Lung (tissue), 17 donors: ENCODE measurements at places on chromosomes 6 and 20.

- H3K4me1 ChIP-seq, result no peaks in the 10 kb centered on the region
- peak; percentile 43 for DNase-seq
- H3K4me3 ChIP-seq, result no peak overlapping the region
- H3K36me3 ChIP-seq, result no peaks in the 10 kb centered on the region
- H3K27ac ChIP-seq, result no peak overlapping the region
Measured at GRCh38 chr6:782141-782540, 89.2 kb upstream of the EXOC2 start.

DNA sequence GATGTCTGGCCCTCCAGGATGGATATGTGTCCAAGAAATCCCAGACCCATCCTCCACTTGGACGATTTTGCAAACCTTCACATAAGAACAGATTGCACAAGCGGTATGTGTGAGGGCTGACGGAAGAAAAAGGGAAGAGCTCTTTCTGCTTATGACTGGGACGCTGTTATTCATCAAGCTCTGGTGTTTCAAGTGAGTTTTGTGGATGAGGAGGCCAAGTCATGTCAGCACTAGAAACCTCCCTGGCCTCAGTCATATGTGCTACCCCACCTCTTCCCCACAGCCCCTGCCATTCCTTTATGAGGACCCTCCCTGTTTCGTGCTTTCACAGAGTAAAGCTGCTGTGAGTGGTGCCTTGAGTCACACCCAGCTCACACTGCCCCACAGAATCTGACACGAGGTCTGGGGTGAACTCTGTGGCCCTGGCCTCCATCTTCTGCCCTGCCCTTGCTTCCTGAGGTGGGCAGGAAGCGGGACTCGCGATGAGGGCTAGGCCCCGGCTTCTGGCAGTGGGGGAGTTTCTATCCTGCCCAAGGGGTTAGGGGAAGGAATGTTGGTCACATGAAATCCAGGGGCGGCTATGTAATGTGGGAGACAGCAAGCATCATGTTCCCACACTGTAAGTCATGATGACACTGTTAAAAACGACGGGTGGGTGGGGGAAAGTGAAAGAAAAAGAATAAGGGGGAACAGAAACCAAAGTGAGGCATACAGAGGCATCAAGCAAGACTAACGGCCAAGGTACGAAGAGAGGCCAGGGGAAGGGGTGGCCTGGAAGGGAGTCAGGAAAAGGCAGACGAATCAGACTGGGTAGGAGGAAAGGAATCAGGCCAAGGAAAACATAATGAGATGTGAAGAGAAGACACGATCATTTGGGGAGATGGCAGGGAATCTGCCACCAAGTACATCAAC is 78.1 kb downstream of the PRDM1 start:
- no peaks in the 10 kb centered on the region for H3K27me3 ChIP-seq
- peak; percentile 65 for DNase-seq
- H3K27ac ChIP-seq, result peak overlapping the region; percentile 71

DNA sequence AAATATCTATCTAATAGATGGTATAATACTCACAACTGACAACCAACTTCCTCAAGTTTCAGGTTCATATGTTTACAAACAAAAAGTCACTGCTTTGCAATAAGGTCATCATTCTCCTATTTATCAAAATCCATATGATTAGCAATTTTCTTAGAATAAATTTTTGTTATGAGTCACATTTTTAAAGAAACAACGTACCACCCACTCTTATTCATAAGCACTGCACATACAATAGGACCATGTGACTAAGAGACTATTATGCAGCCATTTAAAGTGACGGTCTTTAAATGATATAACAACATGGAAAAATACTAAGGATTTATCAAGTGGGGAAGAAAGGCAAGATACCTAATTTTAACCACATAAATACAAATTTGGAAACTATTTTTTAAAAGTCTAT is 40.0 kb downstream of the REPS1 start:
- no peaks in the 10 kb centered on the region for H3K4me1 ChIP-seq
- no peak overlapping the region for H3K4me3 ChIP-seq
- peaks cover 6% of the 10 kb centered on the region for H3K36me3 ChIP-seq
- no peak overlapping the region for H3K27ac ChIP-seq
- peak; percentile 4 for DNase-seq

DNA sequence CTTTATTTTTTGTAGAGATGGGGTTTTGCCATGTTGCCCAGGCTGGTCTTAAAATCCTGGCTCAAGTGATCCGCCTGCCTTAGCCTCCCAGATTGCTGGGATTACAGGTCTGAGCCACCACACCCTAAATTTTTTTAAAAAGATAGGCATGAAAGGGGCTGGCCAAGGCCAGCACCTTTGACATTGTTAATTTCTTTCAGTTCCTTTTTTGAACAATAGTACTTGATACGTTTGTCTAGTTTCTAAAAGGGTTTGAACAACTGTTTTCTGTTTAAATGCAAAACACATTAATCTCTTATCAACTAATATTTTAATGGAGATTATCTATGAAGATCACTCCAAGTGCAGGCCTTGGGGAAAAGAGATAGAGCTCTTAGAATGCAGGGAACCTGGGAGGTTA is 37.6 kb upstream of the PTPRK start:
- no peaks in the 10 kb centered on the region for H3K36me3 ChIP-seq
- H3K4me3 ChIP-seq, result no peak overlapping the region
- H3K27me3 ChIP-seq, result no peaks in the 10 kb centered on the region
- peaks cover 20% of the 10 kb centered on the region for H3K4me1 ChIP-seq
- no peak overlapping the region for H3K27ac ChIP-seq

DNA sequence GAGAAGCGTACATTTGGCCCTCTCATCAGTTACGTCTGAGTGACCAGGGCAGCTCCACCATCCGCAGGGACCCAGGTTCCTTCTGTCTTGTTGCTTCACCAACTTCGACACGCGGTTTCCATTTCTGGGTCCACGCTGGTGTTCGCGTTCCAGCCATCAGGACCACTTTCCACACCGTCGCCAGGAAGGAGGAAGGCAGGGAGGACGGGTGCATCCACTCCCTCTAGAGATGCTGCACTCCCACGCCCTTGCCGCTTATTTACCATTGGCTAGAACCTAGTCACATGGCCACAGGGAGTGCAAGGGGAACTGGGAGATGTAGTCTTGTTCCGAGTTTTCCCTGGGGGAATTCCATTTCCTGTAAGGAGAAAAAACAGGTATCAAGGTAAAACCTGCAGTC is 33.2 kb upstream of the SNX9 start:
- no peak overlapping the region for H3K4me3 ChIP-seq
- DNase-seq, result no peak
- H3K27ac ChIP-seq, result no peak overlapping the region
- H3K36me3 ChIP-seq, result no peaks in the 10 kb centered on the region
- H3K27me3 ChIP-seq, result no peaks in the 10 kb centered on the region

GRCh38 chr6:35970181-35970580 is 49.3 kb upstream of the SRPK1 start:
- no peak for DNase-seq
- H3K27ac ChIP-seq, result no peak overlapping the region
- H3K4me1 ChIP-seq, result no peaks in the 10 kb centered on the region
- H3K36me3 ChIP-seq, result no peaks in the 10 kb centered on the region

DNA sequence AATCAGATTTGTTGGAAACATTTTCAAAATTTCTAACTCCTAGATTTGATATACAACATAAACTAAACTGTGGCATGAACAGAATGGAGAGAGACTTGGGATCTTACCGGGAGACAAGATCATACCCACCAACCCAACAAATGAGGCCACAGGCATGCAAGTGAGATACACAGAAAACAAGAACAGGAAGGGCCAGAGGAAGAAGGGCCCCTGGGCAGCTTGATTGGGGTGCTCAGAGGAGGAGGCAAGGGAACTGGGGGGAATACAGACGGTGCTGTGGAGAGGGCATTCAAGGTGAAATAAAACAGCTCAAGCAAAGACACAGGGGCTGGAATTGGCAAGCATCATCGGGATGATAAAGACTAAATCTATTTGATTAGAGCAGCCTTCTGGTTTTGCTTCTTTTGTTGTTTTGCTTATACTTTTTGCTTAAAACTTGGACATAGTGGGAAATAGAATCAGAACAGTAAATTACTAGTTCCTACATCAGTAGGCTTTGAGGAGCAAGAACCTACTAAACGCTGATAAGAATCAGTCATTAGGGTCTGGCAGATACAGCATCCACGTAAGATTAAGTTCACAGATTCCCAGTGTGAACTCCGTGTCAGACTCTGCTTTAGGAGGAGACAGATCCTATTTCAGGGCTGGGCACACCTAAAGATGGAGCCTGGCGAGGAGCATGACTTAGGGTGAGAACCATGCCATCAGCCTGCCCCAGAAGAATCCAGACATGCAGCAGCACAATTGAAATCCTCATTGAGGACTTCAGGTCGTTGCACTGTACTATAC is 3.5 kb upstream of the RAMACL start:
- H3K36me3 ChIP-seq, result no peaks in the 10 kb centered on the region
- no peak overlapping the region for H3K4me3 ChIP-seq
- no peaks in the 10 kb centered on the region for H3K27me3 ChIP-seq
- H3K4me1 ChIP-seq, result no peaks in the 10 kb centered on the region
- no peak overlapping the region for H3K27ac ChIP-seq

DNA sequence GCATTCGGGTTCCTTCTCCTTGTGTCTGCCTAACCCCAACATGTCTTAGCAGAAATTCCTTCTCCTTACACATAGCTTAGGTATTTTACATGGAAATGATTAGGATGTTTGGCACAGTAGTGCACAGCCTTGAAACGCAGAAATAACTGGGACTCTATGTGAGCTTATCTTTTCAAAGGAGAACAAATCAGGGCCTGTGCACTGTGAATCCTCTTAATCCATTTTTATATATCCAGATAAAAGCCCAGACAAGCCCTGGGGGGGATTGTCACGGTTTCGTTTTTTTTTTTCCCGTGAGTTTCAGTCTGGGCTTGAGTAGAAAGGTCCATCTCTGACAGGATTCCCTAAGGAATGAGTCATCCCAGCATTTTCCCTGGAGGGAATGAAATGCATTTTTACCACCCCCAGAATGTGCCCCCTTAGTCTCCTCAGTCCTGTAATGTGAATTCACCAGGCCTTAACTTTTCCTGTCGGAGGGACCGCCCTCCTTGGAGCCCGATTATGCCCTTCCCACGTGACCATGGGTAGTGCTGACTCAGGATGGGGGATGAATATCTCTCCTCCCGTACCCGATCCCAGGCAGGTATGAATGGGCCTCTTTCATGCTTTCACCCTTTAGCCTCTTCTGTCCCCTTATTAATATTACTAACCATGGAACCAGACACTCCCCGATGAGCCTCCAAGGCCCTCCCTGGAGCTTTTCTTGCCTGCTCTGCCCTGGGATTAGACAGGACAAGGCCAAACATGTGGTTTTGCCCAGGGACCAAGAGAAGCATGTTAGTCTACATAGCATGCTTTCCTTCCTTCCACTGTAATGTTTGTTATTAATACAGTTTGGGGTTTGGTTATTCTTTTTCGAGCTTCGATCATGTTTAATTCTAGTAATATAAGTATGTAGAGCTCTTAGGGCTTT is 23.9 kb upstream of the NAA20 start:
- H3K27ac ChIP-seq, result peak overlapping the region; percentile 69
- DNase-seq, result no peak
- peaks cover 17% of the 10 kb centered on the region for H3K4me1 ChIP-seq
- no peaks in the 10 kb centered on the region for H3K27me3 ChIP-seq
- H3K4me3 ChIP-seq, result no peak overlapping the region
